ENCODE measurements at places on chromosomes 11 and 22.
A peak's percentile ranks its signal among the peaks of the same experiment; 100 is the strongest.

- DNase-seq, result no peak
Measured at GRCh38 chr11:46353698-46354097, 6.4 kb downstream of the DGKZ start.

GRCh38 chr22:48314073-48314472, 1513.6 kb downstream of the BRD1 start:
- no peak for DNase-seq

GRCh38 chr22:43013355-43014315, 1.3 kb downstream of the PACSIN2 start:
- DNase-seq, result no peak

DNA sequence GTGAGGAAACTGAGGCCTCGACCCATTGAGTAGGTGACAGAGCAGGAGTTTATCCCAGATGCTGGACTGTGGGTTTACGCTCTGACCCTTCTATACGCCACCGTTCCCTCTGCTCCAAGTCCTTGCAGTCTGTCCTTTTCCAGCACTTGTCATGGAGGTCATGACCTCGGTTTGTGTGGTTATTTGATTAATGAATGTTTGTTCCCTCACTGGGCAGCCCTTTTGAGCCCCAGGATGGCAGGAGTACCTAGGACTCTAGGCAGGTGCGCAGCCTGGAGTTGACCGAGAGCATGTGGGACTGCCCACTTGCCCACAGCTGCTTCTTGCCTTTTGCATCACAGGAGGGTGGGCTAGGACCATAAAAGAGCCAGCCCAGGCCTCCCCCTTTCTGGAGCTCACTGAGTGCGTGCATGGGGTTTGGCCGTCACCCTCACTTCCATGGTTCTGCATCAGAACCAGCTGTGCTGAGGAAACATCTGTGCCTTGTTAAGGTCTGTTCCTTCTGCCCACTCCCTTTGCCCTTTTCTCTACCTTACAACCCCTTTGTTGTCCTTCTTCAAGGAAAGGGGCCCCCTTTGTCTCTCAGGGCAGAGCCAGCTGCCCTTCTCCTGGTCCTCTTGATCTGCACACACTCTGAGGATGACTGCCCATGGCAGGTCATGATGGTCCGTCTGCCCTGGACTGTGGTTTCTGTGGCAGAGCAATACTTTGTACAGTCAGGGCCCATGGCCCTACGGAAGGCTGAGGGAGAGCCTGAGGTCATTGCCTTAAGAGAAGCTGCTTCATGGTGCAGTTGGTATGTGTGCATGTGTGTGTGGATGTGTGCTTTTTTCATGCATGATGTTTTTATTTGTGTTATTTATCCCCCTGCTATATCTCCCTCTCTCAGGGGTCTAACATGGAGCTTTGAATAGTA, 38.2 kb downstream of the BMAL1 start:
- no peak for DNase-seq

DNA sequence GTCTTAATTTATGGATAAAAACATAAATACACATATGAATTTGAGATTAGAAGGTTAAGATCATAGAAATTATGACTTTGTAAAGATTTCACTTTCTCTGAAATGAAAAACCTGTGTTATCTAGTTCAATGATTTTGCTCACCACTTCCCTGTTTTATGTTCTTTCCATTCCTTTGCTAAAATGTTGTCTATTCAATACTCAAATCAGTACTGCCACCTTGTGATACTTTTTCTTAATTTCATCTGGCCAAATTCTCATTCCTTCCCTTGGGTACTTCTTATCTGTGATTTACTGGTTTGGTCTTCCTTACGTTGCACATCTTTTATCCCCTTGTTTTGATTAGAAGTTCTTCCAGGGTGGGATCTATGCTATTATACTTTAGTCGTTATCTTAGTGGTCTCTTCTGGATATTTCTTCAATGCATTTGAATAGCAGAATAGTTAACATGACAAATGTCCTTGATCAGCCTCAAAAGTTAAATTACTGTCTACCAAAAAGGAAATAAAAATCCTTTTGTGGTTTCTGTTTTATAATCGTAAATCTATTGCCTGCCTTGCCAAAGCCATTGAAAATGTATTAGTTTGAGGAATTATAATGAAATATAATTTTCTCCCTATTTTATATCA, 197.0 kb downstream of the PGR start:
- DNase-seq, result peak; percentile 25

- no peak for DNase-seq
Measured at GRCh38 chr22:25666308-25666707, 75.7 kb upstream of the MYO18B start.

- DNase-seq, result no peak
Measured at GRCh38 chr11:14784230-14784629, 107.8 kb downstream of the CYP2R1 start.

GRCh38 chr11:83569134-83569805, 283.1 kb upstream of the CCDC90B start:
- no peak for DNase-seq

DNA sequence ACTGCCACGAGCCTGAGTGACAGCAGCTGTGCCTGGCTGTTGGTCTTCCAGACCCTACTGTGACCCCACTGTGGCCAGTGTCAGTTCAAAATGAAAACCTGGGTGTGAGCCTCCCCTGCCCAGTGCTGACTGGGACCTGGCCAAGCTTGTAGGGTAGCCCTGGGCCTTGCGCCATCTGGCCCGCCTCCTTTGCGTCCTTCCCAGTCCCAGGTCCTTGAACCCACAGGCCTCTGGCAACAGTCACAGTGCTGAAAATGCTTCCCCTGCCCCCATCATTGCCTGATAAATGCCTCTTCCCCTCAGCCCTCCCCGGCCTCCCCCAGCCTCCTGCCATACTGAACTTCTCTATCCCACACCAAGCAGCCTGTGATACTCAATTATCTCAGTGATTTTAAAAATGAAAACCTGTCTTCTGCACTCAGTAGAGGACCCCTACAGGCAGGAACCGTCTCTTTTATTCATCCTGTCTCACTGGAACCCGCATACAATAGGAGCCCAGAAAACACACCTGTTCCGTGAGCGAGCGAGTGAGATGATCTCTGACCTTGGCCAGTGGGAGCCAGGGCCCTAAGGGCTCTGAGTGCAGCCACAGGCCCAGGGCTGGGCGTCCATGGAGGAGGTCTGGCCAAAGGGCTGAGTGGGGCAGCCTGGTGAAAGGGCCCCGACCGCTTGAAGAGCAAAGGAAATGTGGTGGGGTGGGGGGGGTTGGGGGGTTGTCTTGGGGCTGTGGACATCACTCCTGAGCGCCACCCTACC, 49.7 kb upstream of the TTLL12 start:
- DNase-seq, result no peak

- no peak for DNase-seq
Measured at GRCh38 chr11:62536301-62536957, 10.2 kb downstream of the AHNAK start.

- peak; percentile 84 for DNase-seq
Measured at GRCh38 chr11:73342633-73343032, 33.6 kb upstream of the RELT start.

- DNase-seq, result no peak
Measured at GRCh38 chr22:25199731-25200520, at the start of gene CRYBB3. CRYBB3 (plus strand) TSS chr22:25199858; CDS start chr22:25201397, 1,539 bp downstream.

GRCh38 chr22:44909241-44909640, 100.6 kb downstream of the PHF21B start:
- no peak for DNase-seq

- DNase-seq, result no peak
Measured at GRCh38 chr11:97683733-97684132, 1293.9 kb downstream of the JRKL start.

DNA sequence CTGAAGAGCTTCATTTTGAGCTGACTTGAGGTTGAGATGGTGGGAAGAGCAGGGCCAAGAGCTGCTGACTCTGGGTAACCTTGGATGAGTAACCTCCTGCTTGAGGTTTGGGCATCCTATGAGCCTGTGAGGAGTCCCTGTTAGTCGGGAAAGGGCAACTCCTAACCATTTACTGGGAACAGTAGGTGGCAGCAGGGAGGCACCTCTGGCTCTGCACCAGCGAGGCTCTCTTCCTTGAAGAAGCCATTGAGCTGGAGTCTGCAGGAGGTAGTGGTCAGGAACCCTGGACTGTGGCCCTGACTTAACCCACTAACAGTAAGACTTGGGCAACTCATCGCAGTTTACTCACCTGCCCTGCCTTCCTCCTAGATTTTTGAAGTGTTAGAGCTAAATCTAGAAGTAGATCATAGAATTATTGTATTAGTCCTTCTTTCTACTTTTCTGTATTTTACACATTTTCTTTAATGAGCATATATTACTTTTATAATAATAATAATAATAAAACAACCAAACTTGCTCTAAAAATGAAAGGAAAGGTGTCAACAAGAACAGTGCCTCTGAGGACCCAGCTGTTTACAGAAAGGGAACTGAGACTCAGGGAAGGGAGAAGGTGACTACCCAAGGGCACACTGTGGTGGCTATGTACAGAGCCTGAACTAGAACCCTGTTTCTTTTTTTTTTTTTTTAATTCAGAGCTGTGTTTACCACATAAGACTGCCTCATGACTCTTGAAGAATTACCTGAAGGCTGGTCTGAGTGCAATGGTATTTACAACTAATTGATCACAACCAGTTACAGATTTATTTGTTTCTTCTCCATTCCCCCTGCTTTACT, 47.5 kb downstream of the MEI1 start:
- DNase-seq, result peak; percentile 10

DNA sequence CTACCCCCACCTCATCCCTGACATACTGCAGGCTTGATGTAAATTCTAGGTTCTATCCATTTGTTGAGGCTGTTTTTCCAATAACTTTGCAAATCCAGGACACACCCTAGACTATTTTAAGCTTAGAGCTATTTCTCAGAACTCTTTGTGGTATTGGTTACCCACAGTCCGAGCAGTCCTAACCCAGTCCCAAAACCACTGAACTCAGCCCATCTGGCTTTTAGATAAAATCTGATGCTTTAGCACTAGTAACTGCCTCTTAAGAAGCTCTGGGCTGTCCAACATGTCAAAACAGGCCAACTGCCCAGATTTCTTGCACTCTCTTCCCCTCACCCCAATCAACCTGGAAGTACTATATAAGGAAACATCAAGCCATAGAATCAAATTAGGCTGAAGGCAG, 344.4 kb upstream of the CADM1 start:
- no peak for DNase-seq

GRCh38 chr11:2449548-2450320, 4.9 kb downstream of the KCNQ1 start:
- DNase-seq, result no peak

- no peak for DNase-seq
Measured at GRCh38 chr11:97229936-97230335, 840.1 kb downstream of the JRKL start.

DNA sequence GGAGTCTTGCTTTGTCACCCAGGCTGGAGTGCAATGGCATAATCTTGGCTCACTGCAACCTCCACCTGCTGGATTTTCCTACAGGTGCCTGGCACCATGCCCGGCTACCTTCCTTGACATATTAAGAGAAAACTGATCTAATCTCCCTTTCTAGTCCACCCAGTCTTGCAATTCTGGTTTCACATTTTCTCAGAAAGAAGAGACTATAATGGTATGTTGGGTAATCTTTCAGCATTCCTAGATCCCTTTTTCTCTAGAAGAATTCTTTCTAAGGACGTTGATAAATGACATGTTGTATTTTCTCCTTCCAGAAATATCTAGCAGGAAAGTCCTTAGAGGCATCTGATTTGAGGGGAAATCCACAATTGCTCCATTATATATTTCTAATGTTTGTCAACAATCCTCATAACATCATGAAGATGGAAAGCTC, 10.4 kb upstream of the HSPA8 start:
- no peak for DNase-seq

Data from spinal cord (tissue), 10 donors.